C1 segment of cervical spinal cord (tissue), 14 donors: ENCODE measurements at places on chromosomes 3 and 15.

GRCh38 chr3:183158551-183159006 is 4.0 kb downstream of the LAMP3 start:
- DNase-seq = no peak

DNA sequence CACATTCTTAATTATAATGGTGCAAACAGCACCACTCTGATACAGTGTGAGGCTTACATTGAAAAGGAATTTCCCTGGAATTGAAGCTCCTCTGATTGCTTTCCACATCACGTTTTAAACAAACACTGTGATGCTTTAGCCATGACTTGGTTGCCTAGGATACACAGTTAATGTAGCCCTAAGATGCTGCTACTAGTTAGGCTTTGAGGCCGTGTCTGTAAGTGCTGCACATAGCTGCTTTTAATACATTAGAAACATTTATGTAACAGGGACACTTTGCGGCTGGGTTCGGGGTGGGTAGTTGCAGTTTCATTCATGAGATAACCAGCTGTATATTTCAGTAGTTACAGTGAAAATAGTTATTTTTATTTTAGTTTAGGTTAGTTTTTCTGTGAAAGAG is 334.7 kb downstream of the NLGN1 start:
- DNase-seq = no peak

DNA sequence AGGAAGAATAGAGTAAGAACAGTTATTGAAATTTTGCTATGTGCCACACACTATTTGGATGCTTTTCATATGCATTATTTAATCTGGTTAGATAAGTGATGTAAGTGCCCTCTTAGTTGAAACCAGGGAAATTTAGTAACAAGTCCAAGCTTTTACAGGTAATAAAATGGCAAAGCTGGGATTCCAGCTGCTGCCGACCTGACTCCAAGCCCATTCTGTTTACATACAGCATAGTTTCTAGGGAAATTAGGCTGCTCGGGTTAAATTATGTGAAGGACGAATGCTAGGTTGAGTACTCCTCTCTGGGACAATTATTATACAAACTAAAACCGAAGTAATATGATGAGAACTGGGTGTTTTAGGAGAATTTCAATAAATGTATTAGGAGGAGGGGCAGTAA is 38.7 kb upstream of the FAH start:
- no peak for DNase-seq

DNA sequence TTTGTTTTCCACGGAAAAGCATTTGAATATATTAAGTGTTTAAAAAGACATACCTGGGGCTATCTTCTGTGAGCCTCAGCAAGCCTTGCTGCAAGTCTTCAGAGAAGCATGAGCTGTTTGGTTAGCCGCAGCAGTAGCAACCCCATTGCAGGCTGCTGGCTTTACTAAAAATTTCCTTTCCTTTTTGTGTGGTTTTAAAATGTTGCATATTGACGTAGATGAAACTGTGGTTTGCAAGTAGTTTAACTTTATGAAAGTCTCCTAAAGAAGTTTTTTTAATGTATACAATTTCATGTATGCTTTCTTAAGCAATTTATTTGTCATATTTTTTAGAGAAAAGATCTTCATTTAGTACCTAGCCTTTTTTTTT is at the start of gene GPR171:
Gene GPR171, minus strand, starts transcription at position 166 of the 370 bp plus-strand sequence. CDS start 3,830 bp downstream, outside the sequence.
- no peak for DNase-seq

DNA sequence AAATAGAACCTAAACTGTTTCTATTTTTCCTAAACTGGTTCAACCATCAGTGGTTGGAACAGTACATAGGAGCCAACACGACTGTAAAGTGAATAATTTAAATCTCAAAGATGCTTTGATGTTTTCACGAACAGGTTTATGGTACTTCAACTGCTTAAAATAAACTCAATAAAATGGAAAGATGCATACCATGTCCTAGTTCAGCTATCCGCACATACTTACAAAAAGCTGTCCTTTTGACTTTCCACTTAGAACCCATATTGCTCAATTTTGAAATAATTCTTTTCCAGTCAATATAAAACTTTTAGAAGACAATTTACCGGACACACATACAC is 902 bp downstream of the CMTM6 start:
- no peak for DNase-seq

DNA sequence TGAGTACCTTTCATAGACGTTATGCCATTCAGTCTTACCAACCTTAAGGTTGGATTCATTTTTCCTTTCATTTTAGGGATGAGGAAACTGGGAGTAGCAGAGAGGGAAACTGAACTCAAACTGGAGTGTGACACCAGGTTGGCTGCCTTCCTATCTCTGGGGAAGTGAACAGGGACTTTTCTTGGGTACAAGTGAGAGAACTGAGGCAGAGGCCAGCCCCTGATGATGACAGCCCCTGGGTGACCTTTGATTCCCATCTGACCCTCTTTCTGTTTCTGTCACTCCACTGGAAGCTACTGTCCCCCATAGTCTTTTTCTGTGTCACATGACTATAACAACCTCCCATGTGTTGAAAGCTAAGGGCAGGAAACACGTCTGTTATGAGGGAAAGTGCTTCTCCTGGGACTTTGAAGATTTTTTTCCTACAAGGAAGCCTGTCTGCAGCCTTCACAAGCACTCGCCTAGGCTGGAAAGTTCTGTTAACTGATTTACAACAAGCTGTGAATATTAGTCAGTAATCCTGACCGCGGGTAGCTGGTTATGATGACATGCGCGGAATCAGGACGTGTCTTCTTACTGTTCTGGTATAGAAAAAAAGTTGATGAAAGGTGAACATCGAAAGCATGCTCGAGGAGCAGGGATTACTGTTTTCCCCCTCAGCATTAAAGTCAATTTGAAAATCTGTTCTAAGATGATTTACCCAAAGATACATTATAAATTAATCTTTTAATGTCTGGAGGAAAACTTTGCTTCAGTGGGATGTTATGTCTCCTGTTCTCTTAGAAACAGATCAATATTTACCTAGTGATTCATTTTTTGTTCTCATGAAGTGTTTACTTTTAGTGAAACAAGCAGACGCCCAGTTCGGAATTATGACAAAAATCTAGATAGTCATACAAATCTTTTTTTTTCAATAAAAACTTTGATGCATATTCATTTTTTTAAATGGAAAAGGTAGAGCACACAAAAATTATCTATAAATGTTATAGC is 31.5 kb downstream of the ABHD2 start:
- DNase-seq = no peak

- DNase-seq = no peak
These were observed 62.9 kb upstream of the LRRFIP2 start for GRCh38 chr3:37237252-37237651.

DNA sequence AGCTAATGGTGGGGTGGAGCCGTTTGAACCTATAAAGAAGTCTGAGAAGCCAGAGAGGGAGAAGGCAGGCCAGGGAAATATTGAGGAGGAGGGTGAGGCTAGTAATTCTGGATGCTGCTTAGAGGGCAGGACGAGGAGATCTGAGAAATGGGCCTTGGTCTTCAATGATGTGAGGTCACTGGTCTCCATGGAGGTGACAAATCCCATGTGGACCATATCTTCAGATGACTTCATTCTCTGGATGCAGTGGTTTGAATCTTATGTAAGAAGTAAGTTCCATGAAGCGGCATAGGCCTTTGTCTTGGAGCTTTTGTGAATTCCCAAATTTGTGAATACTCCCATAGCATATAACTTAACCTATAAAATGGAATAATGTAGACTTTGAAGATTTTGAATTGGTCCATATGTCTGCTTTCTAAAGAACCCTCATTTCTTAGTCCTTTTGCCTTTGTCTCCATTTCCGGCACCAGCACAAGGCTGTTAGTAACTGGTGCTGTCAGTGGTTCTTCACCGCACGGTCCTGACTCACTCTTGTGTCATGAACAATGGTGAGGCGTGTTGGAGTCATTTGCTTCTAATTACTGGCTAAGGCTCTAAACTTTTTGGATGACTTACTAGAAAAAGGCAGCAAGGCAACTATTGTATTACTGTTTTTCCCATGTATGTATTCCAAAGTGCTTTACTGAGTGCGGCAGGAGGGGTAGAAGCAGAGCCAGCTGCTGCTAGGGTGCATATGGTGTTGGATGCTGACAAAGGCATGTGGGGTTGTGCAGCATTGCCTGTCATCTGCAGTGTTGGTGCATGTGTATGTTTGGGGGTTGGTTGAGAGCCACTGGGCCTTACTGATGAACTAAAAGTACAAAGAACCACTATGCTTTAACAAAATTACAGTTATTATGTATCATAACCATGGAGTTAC is 279.3 kb upstream of the C2CD4B start:
- DNase-seq = no peak

DNA sequence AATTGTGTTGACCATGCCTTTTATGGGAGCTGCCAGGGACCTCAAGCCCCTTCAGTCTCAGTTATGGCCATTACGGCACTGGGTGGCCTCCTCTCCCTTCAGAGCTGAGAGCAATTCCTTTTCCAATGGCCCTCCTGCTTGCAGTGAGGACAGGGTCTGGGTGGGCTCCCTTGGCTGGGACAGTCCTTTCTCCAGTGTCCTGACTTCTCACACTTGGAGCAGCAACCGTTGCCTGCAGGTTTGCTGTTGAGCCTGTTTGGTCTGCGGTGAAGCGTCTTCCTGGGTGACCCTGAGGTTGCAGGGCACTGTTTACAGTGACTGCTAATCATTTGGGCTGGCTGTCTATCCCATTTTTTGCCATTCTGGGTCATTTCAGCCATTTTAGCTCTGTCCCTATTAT is 3.5 kb upstream of the CCDC80 start:
- DNase-seq = no peak

DNA sequence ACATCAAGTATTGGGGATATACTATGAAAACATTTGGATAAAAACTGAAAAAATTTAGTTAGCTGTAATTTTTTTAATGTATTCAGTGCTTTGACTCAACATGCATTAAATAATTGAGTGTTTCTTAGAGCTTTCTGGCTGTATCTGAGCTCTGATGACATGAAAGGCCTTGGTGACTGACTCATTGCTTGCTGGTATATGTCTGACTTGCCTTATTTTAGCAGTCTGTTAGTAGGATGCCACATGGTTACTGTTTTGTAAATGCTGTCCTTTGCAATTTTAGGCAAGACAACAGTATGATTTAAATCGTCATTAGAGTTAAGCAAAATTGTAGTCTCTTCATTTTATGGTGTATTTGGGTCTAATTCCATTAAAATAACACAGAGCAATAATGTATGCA is 199.2 kb downstream of the GHSR start:
- DNase-seq = no peak

- no peak for DNase-seq
These were observed 49.4 kb upstream of the SYNPR start for GRCh38 chr3:63228677-63229076.
